Amygdala (tissue), 56 donors: ENCODE measurements at places on chromosomes 16 and 17.

DNA sequence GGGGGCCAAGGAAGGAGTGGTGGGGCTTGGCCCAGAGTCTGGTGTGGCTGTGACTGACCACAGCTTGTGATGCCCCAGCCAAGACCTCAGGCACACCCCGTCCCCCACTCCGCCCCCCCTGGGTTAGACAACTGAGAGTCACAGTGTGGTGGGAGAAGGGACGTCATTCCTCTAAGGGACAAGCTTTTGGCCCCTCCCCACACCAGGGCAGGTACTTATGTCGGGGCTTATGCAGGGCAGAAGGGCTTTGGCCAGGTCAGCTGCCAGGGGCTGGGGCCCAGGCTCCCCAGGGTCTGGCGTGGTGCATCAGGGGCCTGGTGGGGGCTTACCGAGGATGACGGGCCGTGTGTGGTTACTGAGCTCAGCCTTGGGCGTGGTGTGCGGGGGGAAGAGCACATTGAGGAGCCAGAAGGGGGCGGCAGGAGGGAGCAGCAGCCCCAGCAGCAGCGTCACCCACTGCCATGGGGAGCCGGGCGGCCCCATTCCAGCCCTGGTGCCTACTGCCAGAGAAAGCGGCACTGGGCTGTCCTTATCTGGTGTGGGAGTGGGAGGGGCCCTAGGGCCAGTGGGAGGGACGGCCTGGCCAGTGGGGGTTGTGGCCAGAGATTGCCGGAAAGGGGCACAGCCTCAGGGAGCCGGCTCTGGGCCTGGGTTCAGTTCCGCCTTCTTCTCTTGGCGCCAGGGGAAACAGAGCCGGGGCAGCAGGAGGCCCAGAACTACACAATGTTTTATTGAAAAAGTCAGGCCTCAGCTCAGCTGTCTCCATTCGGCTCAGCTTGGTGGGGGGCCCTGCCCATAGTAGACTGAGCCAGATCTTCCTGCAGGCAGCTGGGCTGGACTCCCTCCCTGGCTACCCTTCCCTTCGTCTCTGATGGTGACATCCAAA, at the start of gene LCAT:
Gene LCAT (minus strand): TSS at position 502 of the 886 bp plus-strand sequence. CDS start 19 bp downstream, at position 483.
- peak; percentile 73 for DNase-seq

DNA sequence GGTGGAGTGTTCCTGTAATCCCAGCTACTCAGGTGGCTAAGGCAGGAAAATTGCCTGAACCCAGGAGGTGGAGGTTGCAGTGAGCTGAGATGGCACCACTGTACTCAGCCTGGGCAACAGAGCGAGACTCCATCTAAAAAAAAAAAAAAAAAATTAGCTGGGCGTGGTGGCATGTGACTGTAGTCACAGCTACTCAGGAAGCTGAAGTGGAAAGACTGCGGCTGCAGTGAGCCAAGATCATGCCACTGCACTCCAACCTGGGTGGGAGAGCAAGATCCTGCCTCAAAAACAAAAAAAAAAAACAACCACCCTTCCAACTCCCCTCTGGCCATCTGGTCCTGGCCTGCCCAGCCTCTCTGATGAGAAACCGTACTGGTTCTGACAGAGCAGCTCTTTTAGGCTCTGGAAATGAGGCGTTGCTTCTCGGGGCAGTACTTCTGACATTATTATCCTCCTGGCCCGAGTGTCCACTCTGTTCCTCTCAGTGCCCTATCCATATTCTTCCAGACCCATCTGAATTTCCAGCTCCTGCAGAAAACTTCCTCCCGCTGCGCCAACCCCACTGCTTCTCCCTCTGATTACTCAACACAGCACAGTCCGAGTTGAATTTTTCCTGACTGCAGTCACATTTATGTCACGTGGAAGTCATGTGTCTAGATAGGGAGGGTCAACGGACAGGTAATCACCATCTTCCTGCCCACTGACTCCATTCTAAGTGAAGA, 13.3 kb downstream of the GGA2 start:
- DNase-seq, result no peak

DNA sequence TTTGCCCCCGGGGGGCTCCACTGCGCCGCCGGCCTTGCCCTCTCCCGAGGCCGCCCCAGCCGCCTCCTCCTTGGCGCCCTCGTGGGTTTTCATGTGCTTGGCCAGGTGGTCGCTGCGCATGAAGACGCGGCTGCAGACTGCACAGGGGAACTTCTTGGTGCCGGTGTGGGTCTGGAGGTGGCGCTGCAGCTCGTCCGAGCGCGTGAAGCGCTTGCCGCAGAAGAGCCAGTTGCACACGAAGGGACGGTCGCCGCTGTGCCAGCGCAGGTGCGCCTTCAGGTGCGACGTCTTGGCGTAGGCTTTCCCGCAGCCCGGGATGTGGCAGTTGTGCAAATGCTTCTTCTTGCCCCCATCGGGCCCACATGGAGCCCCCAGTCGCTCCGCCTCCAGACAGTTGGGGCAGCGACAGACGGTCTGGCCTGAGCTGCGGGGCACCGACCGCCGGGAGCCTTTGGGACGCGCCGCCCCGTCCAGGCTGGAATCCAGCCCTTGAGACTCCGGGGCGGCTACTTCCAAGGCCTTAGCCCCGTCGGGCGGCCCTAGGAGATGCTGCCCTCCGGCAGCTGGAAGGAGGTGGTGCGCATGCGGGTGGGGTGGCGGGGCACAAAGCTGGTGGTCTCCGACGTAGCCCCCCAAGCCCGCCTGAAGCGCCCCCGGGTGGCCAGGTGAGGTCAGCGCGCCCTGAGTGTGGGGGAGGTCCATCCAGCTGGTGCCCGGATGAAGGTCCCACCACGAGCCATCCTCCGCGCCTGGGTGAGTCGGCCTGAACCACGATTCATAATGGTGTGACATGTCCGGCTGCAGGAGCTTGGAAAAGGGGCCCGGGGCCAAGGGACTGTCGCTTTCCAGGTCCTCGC, 3.4 kb downstream of the SP6 start:
- no peak for DNase-seq

DNA sequence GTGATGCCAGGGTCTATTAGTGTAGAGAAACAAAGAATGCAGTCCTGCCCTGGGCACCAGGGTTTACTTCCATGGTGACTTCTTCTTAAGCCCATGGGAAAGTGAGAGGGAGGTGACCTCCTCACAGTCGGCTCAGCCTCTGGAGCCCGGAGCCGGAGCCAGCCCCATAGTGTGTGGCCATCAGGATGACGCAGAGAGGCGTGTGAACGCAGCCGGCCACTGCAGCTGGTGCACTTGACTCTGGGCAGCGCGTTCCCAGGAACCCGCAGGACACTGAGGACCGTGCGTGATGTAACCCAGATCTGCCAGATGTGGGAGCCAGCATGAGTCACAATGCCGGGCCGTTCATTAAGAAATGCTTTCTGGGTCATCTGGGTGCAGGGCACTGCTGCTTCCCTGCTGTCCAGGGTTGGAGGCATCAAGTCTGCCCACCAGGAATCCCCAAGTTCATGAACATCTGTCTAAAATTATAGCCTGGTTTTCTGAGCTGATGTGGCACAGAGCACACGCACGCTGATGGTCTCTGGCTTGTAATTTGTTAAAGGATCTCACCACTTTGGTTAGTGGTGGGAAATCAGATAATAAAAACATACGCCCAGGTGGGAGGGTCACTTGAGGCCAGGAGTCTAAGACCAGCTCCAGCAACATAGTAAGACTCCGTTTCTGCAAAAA, 114.1 kb downstream of the PITPNC1 start:
- DNase-seq, result peak; percentile 56

DNA sequence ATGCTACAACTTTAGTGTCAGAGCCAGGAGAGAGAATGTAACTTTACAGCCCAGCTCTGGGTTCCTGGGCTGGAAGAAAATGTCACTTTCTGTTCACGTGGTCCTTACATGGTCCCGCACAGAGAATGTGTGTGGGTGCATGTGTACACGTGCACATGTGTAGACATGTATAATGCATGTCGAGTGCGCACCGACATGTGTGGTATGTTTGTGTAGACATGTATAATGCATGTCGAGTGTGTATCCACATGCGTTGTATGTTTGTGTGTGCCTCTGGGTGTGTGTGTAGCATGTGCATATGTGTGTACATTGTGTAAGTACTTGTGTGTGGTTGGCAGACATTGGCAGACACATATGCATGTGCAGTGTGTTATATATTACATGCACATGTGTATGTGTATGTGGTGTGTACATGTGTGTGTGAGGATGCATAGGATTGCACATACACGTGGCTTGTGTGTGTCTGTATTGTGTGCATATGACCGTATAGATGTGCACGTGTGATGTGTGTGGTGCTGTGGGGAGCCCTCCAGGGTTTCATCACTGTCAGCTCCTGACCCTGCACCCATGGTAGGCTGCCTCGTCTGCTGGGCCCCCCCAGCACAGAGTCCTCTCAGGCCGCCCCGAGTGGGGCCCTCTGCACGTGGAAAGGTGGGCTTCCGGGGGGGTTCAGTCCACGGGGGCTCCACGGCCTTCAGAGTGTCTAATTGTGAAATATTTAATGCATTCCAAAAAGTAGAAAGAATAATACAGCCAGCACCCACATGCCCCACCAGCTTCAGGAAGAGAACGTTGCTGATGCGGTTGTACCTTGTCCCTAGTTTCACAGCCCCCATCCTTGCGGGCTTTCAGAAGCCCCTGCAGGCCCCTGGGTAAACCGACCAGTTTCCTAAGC, 214.2 kb upstream of the GSE1 start:
- no peak for DNase-seq

DNA sequence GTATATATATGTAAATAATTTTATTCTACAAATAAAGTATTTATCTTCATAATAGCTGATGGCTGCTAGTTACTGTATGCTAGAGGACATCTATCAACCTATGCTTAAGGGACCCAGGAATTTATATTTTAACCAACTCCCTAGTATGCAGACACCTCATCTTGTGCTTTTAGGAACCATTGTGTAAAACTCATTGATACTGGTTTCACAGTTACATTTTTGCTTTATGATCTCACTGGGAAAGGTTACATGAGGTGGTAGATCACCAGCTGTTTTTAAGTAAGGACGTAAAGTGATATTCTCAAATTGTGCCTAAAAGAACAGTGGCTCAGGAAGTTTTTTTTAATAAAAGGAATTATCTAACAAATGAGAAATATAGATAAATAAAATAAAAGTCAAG, 56.4 kb downstream of the VMP1 start:
- DNase-seq, result no peak

DNA sequence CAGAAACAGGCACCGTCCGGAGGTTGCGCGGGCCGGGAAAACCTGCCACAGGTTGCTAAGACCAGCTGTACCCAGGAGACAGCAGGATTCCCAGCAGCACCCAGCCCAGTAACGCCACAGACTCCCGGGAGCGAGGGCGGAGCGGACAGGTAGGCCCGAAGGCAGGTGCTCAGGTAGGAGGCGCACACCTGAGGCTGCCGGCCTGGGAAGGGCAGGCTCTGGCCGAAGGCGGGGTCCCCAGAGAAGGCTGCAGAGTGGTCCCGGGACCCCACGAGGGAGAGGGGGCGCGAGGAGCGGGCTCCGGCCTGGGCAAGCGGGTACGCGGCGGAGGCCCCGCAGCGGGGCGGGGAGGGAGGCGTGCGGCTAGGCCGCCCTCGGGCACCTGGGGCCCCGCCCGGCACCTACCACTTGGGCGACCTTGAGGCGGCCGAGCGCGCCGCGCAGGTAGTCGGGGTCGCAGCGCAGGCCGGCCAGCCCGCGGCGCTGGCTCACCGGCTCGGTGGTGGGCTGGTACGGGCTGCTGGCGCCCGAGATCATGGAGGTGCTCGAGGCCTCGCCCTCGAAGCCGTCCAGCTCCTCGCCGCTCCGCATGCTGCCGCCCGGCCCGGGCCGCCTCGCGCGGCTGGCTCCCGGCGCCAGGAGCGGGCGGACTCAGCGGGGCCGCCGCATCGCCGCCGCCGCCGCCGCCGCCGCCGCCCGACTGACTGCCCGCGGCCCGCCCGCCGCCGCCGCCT, 441 bp downstream of the CMTM4 start:
- no peak for DNase-seq

GRCh38 chr17:81200201-81200600, 22.6 kb downstream of the CEP131 start:
- no peak for DNase-seq

DNA sequence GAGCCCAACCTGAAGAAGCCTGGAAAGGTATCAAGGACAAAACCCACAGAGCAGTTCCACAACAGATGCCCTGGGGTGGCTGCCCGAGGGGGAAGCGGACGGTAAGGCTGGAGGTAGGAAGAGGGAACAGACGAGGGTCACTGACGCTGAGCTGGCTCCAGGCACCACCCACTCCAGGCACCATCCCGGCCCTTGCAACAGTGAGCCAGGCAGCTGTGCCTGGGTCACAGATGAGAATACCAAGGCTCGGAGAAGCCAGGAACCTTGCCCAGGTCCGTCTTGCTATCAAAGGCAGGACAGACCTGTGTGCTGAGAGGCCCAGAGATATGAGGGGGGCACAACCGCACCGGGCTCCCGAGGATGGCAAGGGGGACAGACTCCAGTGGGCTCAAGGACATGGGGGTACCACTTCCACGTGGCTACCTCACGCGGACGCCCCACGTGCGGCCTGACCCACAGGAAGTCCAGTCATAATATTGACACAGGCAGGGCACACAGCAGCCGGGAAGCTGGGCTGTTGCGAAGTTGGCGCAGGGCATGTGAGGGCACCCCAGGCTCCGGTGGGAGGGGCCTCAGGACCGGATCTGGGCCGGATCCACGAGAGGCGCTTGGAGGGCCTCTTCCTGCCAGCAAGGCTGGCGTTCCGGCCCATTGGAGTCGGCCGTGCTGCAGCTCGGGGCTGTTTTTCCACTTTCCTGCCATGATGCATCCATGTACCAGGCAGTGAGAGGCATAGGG, 29.9 kb downstream of the PEMT start:
- no peak for DNase-seq

DNA sequence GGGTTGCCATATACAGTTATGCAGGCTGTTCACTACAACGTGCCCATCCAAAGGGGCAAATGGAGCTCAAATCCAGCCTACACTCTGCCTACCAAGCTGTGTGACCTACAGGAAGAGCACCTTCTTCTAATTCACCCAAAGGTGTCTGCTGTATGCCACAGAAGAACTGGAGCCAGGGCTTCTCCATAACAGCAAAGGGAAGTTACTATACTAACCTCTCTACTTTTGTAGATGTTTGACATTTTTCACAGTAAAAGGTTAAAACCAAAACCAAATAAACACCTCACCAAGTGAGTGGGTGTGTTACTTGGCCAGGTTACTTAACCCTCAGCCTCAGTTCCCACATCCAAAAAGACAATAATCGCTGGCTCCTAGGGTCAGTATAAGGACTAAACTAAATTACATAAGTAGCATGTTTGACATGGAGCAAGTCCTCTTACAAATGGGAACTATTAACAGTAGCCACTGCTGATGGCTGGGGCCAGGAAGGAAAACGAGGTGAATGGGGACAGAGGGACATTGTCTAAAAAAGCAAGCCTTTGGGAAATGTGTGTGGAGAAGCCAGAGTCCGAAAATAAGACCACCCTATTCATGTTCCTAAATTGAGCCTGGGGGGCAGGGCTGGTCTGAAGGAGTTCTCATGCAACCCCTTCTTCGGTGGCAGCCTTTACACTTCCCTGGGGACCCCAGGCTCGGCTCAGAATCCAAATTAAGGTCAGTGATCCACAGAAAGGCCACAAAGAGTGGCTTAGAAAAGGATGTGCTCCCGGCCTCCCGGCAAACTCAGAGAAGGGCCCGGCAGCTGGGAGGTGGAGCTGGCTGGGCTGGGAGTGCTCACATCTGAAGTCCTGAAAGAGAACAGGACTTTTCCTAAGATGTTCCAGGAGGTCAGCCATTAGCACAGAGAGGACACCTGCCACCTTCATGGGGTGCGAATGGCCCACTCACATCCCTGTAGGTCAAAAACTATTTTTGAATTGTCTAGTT, 13.5 kb downstream of the CUEDC1 start:
- DNase-seq, result no peak
